ENCODE measurements at places on chromosomes 3 and 15. TPM values are rescaled to one million over a fixed set of nuclear protein-coding genes. Genes with fewer than 3 reads are reported as not detected.

LEO1 gene
- total RNA-seq, result 12.7 TPM

- no peak for DNase-seq
Observed at GRCh38 chr3:121488628-121489027, 57.2 kb downstream of the POLQ start.

GRCh38 chr3:132325634-132326033 is 8.4 kb downstream of the ACP3 start:
- DNase-seq, result no peak

GRCh38 chr3:14524311-14524711 is 15.8 kb downstream of the GRIP2 start:
- DNase-seq, result no peak

PIK3CA gene
- total RNA-seq, result 39.5 TPM

DNA sequence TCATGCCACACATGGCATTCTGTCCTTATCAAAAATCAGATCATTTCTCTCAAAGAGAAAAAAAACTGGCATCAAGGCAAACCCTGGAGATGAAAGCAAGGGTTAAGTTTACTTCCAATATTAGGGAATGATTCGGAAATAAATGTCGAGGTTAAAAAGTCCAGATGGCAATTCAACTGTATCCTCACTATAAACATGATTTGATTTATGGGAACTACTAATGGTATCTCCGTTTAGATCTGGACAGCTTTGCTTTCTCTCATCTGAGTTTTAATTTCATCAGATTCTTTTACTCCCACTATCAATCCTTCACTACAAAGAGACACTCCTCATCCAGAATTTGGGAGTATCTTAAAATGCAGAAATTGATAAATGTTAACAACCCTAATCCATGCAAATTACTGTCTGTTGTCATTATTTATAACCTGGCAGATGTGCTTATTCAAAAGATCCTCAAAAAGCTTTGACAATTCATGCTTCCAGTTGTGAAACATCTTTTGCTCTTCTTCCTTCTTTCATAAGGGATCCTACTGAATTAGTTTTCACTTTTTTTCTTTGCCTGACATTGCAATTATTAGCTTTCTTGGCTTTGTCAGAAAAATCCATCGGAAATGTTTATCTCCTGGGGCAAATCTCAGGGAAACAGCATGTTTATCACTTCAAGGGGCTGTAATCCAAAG is 903.2 kb downstream of the MCTP2 start:
- no peak for DNase-seq

DNA sequence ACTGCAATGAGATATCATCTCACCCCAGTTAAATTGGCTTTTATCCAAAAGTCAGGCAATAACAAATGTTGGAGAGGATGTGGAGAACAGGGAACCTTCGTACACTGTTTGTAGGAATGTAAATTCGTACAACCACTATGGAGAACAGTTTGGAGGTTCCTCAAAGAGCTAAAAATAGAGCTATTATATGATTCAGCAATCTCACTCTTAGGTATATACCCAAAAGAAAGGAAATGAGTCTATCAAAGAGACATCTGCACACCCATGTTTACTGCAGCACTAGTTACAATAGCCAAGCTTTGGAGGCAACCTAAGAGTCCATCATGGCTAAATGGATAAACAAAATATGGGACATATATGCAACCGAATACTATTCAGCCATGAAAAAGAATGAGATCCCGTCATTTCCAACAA is 68.0 kb upstream of the HES1 start:
- no peak for DNase-seq

DNA sequence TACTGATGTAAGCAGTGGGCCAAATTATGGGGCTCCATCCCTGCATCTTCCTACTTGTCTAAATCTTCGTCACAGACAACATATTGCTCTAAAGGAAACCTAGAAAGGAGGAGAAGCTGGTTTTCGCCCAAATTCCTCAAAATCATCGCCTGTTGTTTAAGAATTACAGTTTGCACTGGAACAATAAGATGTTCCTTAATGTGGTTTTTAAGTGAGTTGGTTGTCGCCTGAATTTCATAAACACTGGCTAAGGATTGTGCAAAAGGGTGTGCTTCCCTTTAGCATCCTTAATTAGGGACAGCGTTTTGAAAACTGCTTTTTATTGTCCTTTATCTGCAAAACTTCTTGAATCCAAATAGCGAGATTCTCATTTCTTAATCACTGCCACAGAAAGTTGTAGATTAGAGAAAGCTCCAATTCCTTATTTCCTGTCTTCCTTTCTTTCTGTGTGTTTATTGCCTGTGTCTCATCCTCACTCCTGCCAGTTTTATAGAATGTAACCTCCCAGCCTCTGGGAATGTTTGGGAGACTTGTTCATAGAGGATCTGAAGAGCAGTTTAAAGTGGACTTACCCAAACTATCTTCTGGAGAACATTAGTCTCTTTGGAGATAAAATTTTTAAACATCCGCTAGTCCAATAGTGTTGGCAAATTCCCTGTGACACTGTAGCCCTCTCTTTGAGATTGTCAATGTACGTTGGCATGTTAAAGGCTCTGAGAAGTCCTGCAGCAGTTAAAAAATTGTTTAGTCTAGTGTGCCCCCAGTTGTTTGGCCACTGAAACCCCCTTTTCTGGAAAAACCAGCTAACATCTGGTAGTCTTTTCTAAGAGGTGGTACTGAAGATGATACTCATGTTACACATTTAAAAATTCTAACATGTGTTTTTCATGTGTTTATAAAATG is 50.4 kb downstream of the FLNB start:
- no peak for DNase-seq

GRCh38 chr15:61558172-61559136 is 329.4 kb upstream of the RORA start:
- DNase-seq, result no peak

DNA sequence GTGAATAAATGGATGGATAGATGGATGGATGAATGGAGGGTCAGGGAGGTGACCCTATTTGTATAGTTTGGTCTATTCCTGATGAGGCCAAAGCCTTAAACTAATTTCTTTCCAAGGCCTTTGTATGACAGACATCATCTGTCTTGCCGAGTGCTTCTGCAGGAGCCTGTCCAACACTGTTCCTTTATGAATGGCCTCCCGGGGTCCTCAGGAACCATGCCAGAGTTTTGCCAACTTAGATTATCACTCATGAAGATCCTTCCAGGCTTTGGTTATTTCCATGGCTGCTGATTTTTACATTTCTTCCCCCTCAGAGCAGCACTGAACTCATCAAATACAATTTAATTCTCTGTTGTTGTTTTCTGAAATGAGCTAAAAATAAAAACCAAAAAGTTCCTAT is 133.0 kb upstream of the SOX2 start:
- no peak for DNase-seq

GRCh38 chr3:128969993-128970739 is 23.7 kb downstream of the CFAP92 start:
- no peak for DNase-seq

DNA sequence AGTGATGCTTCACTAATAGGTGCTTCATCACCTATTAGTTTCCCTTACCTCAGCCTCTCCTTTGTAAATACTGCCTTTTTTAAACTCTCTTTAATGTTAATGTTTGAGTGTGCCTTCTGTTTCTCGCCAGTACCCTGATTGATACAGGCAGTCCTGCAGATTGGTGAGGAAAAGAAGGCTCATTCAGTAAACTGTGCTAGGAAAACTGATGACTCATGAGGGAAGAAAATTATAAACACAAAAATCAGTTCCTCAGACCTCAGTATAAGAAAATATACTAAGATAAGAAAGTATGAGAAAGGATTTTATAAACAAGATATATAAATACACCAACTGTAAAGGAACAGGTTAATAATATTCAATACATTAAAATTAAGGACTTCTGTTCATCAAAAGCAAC is 54.8 kb upstream of the OXTR start:
- DNase-seq, result no peak

GRCh38 chr15:78322243-78322642 is 17.9 kb upstream of the CRABP1 start:
- DNase-seq, result no peak

GRCh38 chr3:112672716-112673541 is 32.0 kb upstream of the CCDC80 start:
- no peak for DNase-seq

DNA sequence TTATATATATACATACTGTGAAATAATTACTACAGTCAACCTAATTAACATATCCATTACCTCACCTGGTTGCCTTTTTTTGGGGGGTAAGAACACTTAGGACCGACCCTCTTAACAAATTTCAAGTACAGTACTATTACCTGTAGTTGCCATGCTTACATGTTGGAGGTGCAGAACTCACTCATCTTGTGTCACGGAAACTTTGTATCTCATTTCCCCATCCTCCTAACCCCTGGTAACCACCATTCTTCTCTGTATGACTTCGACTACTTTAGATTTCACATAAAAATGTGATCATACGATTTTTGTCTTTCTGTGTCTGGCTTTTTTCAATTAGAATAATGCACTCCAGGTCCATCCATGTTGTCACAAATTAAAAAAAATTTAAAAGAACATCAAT is 55.5 kb upstream of the MELTF start:
- DNase-seq, result no peak

- no peak for DNase-seq
Observed at GRCh38 chr3:136152176-136152843, 43.8 kb downstream of the MSL2 start.

DNA sequence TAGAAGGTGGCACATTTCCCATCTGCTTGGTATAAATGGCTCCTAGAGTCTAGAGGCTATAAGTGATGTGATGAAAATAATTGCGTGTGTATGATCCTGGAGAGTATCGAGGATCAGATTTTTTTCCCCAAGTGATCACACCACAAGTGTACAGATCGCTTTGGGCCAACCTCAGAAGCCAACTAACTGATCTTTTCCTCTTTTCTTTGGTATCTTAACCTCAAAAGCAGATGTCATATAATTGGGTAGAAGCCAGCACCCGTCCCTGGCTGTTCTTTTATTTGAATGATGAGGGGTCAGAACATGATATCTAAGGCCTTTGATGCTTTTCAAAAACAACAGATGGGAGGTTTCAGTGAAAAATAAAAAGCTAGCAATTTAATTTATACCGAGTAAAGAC is 3.3 kb downstream of the P2RY14 start:
- no peak for DNase-seq

- DNase-seq, result no peak
Observed at GRCh38 chr3:54067055-54067698, 55.2 kb upstream of the CACNA2D3 start.

DNA sequence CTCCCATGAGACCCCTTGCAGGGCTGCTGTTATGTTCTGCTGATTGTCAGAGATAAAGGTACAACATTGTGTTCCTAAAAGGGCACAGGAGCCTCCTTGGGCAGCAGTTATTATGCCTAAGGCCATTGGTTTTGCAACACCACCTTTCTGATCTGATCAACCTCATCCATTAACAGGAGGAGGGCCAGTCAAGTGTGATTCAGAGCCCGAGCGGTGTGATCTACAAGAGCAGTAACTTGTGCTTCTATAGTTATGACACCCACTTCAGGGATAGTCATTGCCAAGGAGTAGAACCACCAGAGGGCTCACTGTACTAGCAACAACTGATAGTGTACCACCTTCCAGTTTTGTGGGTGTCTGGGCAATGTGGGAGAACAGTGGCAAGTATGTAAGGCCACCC is 1457.9 kb upstream of the CADM2 start:
- no peak for DNase-seq

- no peak for DNase-seq
Observed at GRCh38 chr3:141825216-141826011, 51.0 kb upstream of the ATP1B3 start.

IGSF11 gene
- total RNA-seq, result not detected

DNA sequence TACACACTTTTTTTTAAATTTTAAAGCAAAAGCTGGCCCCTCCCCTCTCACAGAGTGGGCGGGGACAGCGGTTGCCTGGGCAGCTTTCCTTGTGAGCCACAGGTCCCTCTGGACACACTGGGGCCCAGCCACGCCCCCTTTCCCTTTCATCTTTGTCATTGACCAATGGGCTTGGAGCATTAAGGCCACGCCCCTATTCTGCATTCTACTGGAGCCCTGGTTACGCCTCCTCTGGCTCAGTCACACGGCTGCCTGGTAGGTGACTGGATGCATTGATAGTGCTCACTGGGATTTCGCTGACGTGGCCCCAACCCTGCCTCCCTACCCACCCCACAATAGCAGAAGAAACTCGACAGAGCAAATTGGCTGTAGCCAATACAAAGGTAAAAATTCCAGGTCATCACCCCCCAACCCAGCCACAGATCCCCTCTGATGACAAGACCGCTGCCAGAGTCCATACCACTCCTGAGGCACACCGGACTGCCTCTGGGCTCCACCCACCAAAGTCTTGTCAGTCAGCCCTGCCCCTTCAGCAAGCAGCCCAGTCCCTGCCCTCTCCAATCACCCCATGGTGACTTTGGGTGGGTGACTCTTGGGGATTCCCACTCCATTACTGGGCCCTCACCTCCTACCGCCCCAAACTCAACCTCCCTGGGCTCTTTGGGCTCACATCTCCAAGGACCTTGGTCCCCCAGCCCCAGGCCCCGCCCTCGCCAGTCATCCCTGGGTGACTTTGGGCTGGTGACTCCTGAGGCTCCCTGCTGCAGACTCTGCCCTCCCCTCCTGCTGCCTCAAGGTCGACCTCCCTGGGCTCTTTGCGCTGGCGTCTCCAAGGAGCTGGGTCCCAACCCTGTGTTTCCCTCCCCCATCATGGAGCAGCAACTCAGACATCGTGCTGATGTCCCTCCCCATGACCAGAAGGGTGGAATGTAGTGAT is 112.2 kb upstream of the FAN1 start:
- no peak for DNase-seq

DNA sequence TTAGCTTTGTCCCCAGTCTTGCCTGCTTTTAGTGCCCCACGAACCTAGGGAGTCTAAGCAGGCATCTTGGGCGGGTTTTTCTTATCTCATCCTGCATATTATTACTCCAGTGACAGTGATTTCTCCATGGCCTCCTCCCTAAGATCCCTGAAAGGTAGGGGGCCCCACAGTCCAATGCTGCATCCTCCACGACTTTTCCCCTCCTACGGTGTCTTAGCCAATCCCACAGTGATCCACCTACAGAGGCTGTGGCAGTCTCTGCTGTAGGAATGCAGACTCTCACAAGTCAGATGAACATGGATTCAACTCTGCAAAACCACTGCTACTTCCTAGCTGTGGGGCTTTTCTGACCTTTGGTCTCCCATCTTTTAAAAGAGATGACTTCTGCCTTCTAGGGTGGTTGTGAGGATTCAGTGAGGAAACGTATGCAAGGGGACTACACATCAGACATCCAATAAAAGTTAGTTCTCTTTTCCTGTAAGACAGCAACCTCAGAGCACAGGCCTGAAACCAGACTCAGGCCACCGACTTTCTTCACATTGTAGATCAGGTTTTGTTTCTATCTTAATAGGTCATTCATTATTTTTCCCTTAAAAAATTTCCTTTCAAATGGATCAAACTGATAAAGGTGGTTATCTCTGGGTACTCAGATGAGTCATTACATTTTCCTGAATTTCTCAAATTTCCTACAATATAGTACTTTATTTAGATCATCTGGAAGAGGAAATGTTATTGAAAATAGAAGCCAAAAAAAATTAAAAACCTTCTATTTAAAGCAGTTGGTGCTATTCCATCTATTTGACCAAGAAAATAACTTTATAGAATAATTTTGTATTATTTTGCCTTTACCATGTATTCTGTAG is 23.2 kb downstream of the ILDR1 start:
- DNase-seq, result no peak

All from thoracic aorta (tissue), 2 donors.